Activated T-cell treated with anti-CD3 and anti-CD28 coated beads for 1 hour (primary cell): ENCODE measurements at places on chromosomes 3 and 15.

DNA sequence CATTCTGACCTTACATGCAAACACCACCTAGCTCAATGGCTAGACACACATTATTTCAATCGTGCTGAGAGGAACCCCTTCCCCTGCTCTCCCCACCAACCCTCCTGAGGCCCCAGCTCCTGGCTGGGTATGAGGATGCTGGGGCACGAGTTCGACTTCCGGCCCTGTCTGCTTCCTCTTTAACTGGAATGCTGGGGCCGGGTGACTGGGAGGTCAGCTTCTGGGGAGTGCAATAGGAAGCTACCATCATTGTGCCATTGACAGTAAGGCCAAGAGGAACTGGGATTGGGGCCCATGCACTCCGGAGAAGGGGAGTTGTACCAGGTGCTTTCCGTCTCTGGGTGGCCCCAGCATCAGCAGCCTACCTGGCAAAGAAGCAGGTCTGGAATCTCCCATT, 15.6 kb upstream of the TLE3 start:
- no peak for DNase-seq

DNA sequence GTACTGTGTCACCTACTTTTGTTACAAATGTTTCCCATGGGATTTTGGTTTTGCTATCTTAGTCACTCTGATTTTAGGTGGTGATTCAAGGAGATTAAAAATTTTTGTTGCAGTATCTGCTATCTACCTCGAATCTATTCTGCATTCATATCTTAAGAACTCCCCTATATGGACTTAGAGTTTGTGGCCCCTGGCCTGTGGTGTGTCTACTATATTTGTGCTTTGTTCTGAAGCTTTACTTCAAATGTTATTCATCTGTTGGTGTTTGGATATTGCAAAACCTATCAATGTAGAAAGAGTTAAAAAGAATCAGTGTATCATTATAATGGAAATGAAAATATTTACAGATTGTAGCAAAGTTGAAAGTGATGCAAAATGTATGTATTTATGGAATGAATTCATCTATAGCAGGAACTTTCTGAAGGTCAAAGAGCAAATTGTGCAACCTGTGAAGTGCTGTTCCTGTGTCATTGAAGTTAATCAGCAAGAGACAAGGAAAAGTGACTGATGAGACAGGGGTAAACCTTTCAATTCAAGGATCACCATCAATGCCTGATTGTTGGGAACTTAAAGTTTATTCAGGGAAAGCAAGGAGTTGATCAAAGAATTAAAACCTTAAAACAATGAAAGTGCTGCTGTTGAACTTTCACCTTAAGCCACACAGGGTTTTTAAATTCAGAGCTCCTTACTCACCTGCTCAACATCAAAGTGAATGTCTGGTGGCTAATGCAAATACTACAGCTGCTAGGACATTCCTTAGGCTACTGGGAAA, 71.0 kb downstream of the SLMAP start:
- DNase-seq, result no peak

GRCh38 chr3:188421151-188421821, 267.3 kb downstream of the LPP start:
- no peak for DNase-seq

DNA sequence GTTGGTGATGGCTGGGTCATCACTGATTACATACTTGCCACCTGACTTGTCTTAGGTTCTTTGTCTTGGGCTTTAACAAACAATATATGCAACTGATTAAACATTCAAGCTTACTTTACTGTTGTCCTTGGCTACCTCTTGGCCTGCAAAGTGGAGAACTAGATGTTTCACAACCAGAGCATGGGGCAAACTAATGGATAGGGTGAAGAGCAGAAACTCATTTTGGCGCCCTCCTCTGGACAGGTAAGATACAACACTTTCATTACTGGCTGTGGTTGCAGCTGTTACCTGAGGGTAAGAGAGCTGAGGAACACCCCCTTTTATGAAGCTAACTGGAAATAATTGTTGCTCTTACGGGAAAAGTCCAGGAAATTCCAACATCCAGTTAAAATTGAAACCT, 262.1 kb downstream of the NAALADL2 start:
- no peak for DNase-seq

GRCh38 chr3:50396502-50396901, 37.2 kb upstream of the TMEM115 start:
- no peak for DNase-seq

DNA sequence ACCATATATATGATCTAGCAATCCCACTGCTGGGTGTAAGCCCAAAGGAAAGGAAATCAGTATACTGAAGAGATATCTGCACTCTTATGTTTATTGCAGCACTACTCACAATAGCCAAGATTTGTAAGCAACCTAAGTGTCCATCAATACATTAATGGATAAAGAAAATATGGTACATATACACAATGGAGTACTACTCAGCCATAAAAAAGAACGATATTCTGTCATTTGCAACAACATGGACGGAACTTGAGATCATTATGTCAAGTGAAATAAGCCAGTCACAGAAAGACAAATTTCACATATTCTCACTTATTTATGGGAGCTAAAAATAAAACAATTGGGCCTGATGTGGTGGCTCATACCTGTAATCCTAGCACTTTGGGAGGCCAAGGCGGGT, 21.9 kb upstream of the ARNT2 start:
- no peak for DNase-seq

GRCh38 chr3:4425055-4425454, 42.0 kb downstream of the SUMF1 start:
- no peak for DNase-seq

- DNase-seq, result no peak
Measured at GRCh38 chr3:154970797-154971196, 109.3 kb upstream of the MME start.

DNA sequence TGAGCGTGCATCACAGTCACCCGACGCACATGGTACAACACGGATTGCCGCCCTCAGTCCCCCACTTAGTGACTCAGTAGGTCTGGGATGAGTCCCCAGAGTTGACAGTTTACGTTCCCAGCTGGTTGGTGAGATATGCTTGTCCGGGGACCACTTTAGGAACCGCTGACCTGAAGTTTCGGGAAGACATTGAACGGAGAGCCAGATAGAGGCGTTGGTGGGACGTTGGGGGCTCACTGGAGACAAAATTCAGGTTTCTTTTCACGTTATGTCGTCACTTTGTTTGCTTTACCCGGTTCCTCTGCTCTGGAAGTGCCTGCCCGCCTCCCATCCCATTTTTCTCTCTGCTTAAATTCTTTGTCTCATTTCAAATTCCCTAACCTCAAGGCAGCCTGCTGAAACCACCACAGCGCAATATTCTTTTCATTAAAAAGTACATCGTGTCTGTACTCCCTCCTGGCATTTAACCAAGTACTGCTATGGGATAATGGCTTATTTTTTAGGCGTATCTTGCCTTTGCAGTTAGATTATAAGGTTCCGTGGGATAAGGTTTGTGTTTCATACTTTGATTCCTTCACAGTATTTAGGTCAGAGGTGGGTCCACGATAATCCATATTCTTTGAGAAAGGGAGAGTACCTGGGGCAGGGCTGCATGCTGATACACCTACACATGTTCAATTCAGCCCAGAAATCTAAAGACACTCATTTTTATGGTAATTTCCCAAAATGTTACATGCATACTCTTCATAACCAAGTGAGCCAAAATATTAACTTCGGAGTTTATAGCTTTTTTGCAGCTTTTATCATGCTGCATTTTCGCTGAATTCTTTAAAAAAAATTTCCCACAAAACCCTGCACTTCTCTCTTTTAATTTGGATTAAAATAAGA, 921 bp downstream of the LMLN start:
- DNase-seq, result no peak

GRCh38 chr15:20345401-20345958, 196.1 kb downstream of the GOLGA6L6 start:
- no peak for DNase-seq

DNA sequence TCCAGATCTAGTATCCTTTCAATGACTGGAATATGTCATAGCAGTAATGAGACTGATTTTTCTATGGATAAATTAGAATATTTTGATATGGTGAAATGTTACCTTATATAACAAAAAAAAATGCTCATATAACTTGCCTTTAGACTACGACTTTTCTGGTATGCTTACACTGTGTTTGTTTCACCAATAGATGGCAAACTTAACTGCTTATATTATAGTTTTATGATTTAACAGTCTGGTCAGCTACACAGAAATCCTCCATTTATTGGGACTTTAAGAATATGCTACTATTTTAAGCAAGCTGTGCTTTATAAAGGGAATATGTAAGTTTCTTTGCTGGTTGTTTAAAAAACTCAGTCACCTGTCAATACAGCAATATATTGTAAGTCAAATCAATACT, 205.6 kb downstream of the VGLL3 start:
- no peak for DNase-seq

DNA sequence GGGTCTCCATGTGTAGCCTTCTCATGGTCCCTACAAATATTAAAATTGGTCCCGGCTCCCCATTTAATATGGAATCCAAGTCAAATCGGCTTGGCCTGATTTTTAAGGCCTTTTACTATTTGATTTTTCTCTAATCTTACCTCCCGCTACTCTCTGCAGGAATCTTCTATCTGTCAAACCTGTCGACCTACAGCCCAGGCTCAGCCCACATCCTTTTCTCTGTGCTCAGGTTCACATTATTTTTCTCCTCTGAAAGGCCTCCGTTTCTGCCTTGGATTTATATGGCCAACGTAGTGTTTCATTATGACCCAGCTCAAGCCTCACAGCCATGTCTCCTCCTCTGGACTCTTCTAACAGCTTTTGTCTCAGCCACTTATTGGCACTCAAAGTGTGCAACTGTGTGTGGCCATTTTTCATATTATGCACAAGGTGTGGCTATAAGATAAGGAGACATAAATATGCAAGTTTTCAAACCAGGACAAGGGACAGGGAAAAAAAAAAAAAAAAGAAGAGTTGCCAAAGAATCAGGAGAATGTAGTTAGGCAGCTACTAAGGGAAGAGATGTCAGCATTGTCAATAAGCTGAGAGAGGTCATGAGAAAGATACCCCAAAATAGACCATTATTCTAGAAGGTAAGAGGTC, 2.1 kb upstream of the GLCE start:
- no peak for DNase-seq

DNA sequence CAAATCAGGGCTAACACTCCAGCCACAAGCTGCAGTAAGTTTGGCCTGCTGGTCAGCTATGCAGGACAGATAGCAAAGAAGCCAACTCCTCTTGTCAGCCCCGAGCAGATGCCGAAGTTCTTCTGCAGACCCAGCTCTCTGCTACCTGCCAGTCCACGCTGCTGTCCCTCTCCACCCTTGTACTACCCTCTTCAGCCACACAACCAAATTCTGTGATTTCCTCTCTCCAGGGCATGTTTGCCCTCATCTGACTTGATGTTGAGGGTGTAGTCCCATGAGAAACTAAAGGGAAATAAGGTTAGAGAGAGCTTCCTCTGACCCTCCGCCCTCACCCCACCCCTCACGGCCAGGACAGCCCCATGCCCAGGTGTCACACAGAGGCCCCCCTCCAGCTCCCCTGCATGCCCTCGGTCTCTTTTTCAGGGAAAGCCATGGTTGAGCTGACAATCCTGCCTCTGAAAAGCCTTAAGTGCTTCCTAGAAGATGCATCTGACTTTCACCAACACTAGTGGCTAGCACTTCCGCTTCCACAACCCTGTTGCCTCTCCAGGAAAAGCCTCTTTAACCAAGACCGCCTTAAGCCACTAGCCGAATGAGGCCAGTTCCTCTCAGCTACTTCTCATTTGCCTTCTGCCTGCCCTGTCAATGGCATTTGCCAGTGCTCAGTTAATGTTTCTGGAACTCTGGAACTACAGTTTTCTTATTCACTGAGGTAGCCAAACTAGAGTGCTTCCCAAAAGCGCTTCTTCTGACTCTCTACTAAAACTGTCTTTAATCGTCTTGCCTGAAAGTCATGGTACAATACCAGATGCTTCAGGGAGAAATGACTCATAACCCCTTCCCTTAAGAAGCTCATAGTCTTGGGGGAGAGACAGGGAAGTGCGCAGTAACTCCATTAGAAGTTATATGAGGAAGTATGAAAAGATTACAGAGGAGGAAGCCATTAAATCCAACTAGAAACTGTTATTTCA, 300.4 kb upstream of the STT3B start:
- no peak for DNase-seq

- no peak for DNase-seq
Measured at GRCh38 chr15:45654749-45655148, 19.9 kb downstream of the SQOR start.

GRCh38 chr3:70824773-70825172, 512.3 kb upstream of the MDFIC2 start:
- no peak for DNase-seq

DNA sequence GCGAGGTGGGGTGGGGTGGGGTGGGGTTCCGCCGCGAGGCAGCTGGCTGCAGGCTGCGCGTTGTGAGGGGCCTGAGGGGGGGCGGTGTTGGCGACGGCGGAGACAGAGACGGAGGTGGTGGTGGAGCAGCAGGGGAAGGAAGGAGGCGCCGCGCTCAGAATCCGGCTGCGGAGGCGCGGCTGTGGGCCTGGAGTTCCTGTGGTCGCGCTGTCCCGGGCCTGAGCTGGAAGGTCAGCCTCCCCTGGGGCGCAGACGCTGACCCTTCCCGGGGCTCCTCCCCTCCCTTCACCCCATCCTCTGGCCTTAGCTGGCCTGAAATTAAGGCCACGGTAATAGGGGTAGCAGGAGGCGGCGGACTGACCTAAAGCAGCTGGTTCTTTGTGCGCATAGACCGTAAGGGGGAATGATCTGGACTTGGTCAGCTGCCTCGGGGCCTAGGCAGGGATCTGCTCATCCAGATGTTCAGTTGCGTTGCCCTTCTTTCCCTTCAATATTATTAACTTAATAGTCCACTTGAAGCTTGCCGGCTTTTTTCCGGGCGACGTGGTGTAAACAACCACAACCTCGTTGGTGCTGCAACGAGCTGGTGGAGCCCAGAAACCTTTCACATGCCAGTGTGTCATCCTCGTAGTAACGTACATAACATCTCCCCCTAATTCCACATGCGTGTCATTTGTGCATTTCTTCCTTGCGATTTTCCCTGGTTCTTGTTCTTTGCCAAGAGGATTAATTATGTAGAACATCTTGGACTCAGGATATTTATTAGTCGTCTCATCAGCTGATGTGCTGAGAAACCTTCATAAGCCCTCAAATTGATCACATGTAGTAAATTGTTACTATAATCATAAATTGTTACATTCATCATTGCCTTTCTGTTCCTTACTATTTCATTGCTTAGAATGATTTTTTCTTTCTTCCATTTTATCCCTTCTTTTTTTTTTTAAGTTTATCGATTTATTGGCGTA, 626 bp downstream of the SEC62 start:
- peak; percentile 23 for DNase-seq
